Renal cortex interstitium (tissue), 15 donors: ENCODE measurements at places on chromosomes 16 and 17.

- DNase-seq, result no peak
Observed at GRCh38 chr17:76405607-76405966, 21.2 kb downstream of the SPHK1 start.

DNA sequence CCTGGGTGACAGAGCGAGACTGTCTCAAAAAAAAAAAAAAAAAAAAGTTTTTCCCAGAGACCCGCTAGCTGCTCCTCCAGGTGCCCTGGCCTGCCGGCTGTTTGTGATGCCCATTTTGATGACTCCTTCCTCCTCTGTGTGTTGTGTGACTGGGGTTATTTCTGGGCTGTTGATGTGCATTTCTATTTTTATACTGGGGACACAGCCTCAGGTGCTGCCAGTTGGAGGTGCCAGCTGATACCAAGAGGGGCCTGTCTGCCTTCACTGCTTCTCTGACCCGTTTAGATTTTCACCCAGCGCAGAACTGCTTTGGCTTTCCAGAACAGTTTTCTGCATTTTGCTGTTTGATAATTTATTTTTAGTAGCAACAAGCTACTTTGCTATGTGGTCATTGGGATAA lies 6.7 kb downstream of the PLA2G15 start:
- DNase-seq, result no peak

- no peak for DNase-seq
Observed at GRCh38 chr16:58157239-58157638, 28.1 kb upstream of the CFAP20 start.

DNA sequence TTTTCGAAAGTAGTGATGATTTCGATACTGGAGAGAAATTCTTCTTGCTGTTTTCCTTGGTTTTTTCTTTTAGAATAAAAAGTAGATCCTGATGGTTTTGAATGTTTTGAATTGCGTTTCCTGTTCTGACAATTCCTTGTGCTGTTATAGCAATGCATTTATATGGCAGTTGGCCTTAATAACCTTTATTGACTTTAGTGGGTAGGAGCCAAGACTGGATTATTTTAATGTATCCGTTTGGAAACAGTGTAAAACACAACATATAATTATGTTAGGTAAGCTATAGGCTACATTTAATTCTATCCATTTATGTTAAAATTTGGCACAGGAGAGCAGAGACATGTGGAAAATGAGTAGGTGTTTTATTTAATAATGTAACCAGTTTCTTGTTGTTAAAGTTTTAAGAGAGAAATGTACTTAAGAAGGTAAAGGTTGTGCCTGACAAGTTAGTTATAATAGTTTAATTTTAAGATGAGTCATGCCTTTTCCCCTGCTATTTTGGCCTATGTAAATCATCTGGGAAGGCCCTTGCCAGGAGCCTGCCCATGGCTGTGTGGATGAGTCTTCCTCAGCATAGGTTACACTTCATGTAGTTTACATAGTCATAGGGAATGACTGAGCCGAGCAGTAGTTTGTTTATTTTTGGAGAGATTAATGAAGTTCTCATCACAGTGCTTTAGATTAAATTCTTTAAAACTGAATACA lies 189.9 kb downstream of the FTO start:
- no peak for DNase-seq

GRCh38 chr17:145671-146541 lies 8.5 kb downstream of the SCGB1C2 start:
- no peak for DNase-seq
